ENCODE measurements at places on chromosomes 4 and X.
A peak's percentile ranks its signal among the peaks of the same experiment; 100 is the strongest.

DNA sequence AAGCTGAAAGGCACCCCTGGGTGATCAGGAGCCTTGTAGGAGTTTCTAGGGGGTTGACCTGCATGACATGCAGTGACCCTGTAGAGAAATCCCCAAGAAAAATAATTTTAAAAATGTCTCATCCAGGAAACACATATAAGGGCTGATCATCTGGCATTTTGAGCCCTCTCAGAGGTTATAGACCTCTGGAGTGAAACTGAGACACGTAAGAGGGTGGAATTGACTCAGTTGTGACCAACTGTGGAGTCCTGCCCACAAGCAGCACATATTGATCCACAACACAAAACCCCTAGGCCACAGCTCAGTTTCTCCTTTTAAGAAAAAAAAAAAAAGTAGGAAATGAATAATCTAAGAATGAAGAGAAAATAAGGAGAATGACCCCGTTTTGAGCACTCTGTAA, 32.5 kb upstream of the MTMR8 start:
- DNase-seq: no peak

DNA sequence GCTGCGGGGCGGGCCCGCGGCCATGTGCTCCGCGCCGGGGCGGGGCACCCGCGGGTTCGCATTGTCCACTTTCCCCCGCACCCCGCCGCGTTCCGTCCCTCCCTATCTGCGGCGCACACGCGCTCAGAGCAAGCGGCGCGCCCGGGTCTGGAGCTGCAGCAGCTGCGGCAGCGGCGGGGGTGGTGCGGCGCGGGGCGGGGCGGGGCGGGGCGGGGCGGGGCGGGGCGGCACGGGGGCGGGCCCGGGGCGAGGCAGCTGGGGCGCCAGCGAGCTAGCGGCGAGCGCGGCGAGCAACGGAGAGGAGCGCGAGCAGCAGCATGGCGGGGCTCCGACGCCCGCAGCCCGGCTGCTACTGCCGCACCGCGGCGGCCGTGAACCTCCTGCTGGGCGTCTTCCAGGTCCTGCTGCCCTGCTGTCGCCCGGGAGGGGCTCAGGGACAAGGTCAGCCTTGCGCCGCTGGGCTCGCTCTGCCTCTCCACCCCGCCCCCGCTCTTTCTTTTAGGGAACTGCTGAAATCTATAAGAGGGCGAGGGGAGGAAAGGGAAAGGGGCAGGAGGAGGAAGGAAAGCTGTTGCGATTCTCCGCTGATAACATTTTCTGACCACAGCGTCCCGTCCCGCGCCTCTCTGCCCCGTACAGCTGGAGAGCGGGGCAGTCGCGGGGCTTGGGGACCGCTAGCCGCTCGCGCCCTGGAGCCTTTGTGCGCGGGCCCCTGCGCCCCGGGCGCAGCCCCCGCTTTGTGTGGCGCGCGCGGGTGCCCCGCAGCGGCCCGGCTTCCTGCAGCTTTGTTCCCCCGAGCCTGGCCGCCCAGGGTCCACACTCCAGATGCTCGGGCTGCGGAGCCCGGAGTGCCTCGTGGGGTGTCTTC, at the start of gene TMEM131L:
TSS of gene TMEM131L (plus strand) at position 280 of the 868 bp plus-strand sequence. CDS start at position 318, 38 bp downstream.
- peak; percentile 80 for DNase-seq

DNA sequence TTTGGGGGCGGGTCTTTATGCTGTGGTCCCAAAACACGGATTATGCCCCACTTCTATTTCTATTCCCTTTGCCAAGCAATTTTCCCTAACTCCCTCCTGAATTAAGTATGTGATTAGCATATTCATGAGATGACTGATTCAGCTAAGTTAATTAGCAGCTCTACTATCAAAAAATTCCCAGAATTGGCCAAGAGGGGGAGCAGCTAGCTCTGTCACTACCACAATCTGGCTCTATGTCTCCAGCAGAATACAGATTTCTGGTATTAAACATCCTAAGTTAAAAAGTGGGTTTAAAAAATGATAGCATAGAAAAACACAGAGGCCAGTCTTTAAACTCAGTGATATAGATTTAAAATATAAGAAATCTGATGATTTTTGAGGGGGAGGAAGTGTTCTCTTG, 80.3 kb downstream of the GPC4 start:
- DNase-seq: no peak

DNA sequence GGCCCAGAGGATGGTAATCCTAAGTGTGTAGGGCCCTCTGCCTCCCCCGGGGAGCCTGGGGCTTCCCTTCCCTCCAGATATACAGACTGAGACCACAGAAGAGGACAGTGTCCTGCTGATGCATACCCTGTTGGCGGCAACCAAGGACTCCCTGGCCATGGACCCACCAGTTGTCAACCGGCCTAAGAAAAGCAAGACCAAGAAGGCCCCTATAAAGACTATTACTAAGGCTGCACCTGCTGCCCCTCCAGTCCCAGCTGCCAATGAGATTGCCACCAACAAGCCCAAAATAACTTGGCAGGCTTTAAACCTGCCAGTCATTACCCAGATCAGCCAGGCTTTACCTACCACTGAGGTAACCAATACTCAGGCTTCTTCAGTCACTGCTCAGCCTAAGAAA, 1.9 kb downstream of the TRO start:
- DNase-seq: no peak

DNA sequence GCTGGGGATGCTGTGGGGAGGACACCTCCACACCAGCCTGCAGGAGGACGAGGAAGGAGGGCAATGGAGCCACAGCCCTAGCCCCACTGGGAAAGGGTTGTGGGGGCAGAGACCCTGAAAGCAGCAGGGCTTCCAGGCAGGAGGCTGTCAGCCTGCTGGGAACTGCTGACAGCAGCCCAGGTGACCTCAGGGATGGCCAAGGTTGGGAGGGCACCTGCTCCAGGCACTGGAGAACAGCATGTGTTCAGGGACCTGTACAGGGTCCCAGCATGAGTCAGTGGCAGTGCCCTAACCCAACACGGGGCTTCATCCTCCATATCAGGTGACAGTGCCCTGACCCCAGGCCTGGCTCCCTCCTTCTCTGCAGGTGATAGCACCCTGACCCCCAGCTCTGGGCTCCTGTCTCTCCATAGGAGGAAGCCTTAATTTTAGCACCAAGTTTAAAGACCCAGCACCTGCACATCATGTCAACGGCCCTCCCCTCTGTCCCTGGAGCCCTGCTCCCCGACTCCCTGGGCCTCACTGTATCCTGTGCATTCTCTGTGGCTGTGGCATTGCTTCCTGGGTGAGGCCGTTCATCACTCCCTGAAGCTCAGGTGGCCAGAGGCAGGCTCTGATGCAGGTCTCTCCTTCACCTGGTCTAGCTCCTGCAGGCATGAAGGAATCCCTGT, 66.3 kb downstream of the CRMP1 start:
- no peak for DNase-seq

GRCh38 chr4:48909697-48910096, 3.1 kb upstream of the OCIAD2 start:
- DNase-seq: no peak

DNA sequence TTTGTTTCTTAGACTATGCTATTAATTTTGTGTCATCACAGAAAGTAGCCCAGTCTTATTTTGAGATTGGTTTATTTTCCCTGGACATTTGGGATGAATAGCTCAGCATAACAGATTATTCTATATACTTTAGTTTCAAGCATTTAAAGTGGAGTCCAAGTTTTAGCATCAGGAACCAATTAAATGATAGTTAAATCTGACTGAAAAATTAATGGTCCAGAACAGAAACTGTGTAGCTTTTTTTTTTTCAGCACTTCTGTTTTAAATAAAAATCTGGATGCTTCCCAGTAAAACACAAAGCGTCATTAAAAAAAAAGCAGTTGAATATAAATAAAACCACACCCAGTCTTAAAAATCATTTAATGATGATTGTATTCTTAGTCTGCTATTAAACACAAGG, 59.4 kb upstream of the PITX2 start:
- no peak for DNase-seq

GRCh38 chrX:14028473-14028872, 1.2 kb downstream of the GEMIN8 start:
- DNase-seq: no peak

GRCh38 chr4:98716796-98717195, 58.4 kb upstream of the TSPAN5 start:
- DNase-seq: peak; percentile 31

DNA sequence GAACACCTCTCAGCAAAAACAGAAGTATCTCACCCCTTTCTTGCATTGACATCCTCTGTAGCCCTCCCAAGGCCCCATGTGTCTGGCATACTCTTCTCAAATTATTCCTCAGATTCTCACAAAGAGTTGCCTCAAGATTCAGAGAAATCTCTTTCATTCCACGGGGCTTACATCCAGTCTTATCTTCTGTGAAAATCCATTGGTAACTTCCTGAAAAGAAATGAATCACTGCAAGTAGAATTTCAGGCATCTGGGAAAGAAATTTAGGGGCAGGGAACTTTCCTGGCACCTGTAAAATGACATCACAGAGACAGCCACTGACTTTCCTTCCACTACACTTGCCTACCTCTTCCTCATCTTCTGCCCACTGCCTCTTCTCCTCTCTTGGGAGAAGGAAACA, 182.5 kb upstream of the ARHGEF9 start:
- DNase-seq: no peak

DNA sequence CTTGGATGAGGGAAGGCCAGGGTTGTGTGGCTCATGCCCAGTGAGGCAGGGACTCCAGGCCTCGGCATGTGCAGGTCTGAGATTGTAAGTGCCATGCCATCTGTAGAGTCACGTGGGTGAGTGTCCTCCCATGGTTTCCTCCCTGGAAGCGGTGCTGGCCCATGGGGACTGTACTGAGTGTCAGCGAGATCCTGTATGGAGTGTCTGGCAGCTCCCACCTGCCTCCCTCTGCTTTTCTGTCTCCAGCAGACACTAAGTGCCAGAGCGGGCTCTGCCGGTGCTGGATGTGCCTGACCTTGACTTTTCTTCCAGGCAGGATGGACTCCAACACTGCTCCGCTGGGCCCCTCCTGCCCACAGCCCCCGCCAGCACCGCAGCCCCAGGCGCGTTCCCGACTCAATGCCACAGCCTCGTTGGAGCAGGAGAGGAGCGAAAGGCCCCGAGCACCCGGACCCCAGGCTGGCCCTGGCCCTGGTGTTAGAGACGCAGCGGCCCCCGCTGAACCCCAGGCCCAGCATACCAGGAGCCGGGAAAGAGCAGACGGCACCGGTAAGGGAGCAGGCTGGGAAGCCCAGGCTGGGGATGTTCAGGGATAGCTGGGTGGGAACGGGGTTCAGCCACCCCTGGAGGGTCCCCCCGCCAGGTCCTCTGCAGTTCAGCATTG, 7.6 kb downstream of the WFS1 start:
- DNase-seq: peak; percentile 18

GRCh38 chrX:21944136-21944615, 3.7 kb downstream of the SMS start:
- no peak for DNase-seq

- no peak for DNase-seq
Observed at GRCh38 chr4:113522433-113522832, 239.1 kb downstream of the CAMK2D start.

DNA sequence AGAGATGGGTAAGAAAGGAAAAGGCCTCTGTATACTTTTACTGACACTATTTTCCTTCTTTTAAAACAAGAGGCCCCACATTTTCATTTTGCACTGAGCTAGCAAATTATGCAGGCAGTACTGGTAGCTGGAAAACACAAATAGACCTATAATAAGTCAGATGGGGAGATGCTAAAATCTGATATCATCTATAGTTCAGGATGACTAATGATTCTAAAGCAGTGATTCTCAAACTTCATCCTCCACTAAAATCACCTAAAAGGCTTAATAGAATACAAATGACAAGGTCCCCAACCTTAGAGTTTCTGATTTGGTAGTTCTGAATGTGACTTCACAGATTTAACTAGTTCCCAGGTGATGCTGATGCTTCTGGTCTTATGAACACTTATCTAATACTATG, 247.3 kb upstream of the DIPK2B start:
- no peak for DNase-seq

- no peak for DNase-seq
Observed at GRCh38 chrX:75291611-75292010, 17.7 kb downstream of the UPRT start.

GRCh38 chr4:146235654-146236177, 21.4 kb downstream of the REELD1 start:
- DNase-seq: no peak

DNA sequence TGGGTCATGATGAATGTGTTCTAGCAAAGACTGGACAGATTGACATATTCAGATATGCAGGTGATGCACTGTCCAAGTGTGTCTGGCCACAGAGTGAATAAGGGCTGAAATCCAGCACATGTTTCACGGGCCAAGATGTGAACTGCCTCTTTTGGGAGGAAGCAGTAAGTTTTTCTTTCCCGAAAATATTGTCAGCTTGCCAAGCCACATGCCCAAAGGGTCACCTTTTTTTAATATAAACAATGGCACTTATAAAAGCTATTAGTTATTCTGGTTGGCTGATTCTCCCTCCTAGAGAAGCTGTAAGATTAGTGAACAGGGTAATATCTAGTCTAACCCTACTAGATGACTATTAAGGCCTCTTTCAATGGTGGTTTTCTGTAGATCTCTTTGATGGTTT, 1.5 kb upstream of the EDNRA start:
- no peak for DNase-seq

DNA sequence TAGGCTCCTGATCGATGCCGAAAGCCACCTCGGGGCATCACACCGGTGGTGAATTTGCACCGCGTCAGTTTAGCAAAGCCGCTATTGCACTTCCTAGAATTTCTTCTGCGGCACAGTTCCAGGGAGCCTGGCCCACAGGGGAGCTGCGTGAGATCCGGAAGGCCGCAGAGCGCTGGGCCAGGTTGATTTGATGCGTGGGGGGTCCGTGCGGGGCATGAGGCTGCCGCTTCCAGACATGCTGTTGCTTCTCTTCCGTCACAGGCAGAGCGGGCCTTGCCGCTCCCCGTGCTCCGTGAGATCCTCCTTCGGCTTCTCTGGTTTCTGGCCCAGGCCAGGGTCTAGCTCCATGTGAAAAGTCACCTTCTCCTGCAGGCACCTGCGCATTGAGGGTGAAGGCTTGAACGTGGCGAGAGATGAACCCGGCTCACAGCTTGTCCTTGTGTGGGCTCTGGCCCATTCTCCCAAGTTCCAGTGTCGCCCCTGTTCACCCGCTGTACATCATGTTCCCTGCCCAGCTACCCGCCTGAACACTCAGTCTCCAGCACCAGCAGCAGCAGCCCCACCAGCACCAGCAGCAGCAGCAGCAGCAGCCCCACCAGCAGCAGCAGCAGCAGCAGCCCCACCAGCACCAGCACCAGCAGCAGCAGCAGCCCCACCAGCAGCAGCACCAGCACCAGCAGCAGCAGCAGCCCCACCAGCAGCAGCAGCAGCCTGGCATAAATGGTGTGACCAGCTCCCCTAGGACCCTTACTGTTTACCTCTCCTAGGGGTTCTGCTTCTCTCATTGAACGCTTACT, 131.2 kb downstream of the TRIML1 start:
- no peak for DNase-seq

GRCh38 chr4:14237911-14238310, 610.4 kb upstream of the BOD1L1 start:
- DNase-seq: no peak
